ENCODE measurements at places on chromosomes 16 and 17.
A peak's percentile ranks its signal among the peaks of the same experiment; 100 is the strongest.

DNA sequence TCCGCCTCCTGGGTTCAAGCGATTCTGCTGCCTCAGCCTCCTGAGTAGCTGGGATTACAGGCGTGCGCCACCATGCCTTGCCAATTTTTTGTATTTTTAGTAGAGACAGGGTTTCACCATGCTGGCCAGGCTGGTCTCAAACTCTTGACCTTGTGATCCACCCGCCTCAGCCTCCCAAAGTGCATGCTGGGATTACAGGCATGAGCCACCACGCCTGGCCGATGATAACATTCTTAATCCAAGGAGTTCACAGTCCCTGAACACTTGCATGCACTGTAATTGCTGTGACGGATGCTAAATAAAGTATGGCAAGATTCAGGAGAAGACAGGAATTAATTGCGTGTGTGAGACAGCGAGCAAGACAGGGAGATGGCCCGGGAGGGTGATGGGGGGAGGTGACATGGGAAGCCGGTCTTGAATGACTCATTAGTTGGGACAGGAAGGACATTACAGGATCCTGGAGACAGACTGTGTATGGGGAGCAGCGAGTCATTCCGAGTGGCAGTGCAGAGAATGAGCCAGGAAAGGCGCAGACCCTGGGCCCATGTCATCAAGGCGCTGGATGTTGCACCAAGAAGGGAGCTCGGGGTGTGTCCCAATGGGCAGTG is 6.7 kb downstream of the ABCA3 start:
- peak; percentile 84 for DNase-seq

DNA sequence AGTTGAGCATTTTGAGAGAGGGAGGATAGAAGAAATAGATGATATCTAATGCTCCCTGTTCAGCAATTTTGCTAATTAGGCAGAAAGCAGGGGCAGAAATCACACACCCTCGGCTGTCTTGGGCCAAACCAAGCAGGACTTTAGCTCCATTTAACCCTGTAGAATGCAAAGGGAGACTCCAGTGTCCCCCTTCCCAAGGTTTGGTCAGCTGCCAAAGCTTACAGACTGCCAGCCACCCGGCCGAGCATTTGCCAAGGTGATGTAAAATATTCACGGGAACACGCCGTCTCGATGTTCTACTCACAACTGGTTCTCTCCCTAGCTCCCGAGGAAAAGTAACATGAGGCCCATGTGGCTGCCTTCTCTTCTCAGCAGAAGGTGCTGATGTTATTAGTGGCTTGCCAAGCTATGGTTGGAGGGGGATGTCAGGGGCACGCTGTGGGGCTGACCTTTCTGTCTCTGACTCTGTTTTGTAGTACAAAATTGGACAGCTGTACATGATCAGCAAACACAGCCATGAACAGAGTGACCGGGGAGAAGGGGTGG is 155.3 kb downstream of the PITPNC1 start:
- DNase-seq, result no peak

DNA sequence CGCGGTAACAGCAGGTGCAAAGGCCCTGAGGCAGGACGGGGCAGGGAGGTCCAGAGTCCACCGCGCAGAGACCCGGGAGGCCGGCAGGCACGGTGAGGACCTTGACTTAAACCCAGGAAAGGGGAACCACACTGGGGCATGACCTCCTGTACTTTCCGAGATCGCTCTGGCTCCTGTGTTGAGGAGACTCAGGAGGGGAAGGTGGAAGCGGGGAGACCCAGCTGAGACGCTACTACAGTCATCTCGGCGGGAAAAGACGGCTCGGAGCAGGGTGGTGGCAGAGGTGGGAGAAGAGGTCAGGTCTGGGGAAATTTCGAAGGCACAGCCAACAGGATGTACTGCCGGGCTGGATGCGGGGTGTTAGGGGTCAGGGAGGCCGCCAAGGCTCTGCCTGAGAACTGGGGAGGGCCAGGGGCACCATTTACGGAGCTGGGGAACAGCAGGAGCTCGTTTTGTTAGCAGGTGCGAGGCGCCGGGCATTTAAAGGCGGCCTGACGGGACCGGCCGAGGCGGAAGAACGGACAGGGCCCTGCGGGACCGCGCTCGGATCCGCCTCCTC is 22.3 kb downstream of the NPTX1 start:
- DNase-seq, result no peak

DNA sequence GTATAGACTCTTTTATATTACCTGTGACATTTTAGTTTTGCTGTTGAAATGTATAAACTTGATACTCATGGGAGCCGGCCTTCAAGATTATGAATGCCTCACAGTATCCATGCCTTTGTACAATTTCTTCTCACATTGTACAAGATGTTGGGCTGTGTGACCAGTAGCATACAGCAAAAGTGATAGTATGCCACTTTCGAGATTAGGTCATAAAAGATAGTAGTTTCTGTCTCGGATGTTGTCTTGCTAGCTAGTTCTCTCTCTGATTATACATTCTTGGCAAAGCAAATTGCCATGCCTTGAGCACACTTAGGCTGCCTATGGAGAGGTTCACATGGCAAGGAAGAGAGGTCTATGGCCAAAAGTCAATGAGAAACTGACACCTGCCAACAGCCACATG is 1309.8 kb upstream of the CDH8 start:
- DNase-seq, result no peak

GRCh38 chr17:79039886-79040285 is 15.9 kb downstream of the C1QTNF1 start:
- DNase-seq, result no peak

DNA sequence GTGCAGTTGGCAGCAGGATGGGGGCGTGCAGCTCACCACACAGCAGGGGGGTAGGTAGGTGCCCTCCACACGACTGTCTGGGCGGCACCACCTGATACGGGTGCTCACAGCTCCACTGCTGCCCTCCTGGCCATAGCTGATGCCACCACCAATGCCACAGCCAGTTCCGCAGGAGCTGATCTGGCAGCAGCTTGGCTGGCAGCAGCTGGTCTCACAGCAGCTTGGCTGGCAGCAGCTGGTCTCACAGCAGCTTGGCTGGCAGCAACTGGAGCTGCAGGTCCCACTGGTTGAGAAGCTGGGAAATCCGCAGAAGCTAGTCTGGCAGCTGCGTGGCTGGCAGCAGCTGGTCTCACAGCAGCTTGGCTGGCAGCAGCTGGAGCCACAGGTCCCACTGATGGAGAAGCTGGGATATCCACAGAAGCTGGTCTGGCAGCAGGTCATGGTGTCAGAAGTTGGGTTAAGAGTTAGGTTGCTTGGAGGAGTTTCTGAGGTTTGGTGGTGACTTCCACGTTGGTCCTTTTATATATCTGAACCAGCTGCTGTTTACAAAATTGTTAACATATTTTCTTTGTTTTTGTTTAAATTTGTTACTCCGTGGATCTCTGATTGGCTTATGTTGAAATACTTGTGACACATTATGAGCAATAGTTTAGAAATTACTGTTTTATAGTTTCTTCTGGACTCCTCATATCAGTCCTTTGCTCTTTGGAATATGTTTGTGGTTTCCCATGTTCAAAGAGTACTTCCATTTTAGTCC is at the start of gene KRTAP1-5:
Gene KRTAP1-5, minus strand, starts transcription at position 494 of the 757 bp plus-strand sequence. Its CDS starts 53 bp downstream, at position 441.
- DNase-seq, result peak; percentile 80

DNA sequence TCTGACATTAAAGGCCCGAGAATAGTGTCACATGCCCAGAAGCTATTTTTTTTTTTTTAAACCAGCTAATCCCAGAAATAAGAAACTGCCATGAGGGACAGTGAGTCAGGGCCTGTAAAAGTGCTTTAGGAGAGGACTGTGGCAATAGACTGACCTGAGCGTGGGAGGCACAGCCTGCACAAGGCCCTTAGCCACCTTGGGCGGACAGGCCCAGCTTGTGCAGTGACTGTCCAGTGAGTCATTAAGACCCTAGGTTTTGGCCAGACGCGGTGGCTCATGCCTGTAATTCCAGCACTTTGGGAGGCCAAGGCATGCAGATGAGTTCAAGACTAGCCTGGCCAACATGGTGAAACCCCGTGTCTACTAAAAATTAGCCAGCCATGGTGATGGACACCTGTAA is 343.0 kb upstream of the ZFHX3 start:
- peak; percentile 10 for DNase-seq

DNA sequence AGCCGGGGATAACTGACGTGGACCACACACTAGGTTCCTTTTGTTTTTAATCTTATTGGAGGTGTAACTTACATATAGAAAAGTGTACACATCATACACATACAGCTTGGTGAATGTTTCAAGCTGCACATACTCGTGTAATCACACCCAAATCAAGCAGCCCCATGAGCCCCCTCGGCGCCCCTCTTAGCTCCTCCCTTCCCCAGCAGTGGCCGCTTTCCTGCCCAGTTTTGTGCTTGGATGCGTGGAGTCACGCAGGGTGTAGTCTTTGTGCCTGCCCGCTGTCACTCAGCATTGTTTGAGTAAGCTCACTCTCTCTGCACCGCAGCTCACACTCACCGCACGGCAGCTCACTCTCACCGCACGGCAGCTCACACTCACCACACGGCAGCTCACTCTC is 151.7 kb upstream of the CHMP6 start:
- DNase-seq, result no peak

DNA sequence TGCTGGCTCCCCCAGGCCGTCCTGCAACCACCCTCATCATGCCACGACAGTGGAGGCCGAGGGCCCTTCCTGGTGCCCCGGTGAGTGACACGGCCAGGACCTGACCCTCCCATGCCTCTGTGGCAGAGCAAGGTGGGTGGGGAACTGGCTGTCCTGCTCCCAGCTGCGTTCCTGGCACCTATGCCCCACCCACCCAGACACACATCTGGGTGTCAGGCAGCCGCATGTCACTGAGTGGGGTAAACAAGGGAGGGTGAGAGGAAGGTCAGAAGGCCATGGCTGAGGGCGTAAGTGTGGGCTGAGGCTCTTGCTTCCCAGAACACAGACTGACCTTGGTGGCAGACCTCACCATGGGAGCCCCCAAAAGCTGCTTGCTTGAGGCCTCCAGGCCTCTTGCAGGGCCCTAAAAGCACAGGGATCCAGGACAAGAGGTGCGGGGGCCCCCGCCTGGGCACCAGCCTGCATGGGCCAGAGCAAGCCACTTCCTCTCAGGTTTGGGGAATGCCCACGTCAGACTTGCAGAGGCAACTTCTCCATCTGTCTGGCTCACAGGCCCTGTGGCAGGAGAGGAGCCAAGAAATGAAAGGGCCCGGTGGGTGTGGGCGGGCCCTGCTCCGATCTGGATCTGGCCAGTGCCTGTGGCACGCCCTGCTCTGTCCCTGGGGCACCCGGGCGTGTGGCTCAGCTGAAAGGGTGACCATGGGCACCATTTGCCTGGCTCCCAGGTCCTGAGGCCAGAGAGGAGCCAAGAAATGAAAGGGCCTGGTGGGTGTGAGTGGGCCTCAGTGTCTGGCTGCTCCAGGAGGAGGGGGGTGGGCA is 3.9 kb upstream of the CCDC57 start:
- peak; percentile 80 for DNase-seq

DNA sequence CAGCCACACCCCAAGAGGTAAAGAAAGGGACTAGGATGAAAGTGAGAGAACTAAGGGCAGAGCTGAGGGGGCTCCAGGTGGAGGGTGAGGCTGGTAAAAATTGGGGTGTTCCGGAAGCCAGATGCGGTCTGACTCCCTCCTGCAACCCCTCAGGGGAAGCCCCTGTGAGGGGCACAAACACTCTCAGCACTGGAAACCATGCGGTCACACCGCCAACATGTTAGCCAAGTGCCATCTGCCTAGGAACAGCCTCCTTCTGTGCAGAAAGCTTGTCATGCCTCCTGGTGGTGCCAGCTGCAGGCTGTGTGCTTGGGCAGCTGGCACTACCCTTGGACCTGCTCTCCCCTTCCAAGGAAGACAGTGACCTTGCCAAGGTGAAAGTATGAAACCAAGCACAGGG is 83.5 kb upstream of the RPL38 start:
- no peak for DNase-seq

DNA sequence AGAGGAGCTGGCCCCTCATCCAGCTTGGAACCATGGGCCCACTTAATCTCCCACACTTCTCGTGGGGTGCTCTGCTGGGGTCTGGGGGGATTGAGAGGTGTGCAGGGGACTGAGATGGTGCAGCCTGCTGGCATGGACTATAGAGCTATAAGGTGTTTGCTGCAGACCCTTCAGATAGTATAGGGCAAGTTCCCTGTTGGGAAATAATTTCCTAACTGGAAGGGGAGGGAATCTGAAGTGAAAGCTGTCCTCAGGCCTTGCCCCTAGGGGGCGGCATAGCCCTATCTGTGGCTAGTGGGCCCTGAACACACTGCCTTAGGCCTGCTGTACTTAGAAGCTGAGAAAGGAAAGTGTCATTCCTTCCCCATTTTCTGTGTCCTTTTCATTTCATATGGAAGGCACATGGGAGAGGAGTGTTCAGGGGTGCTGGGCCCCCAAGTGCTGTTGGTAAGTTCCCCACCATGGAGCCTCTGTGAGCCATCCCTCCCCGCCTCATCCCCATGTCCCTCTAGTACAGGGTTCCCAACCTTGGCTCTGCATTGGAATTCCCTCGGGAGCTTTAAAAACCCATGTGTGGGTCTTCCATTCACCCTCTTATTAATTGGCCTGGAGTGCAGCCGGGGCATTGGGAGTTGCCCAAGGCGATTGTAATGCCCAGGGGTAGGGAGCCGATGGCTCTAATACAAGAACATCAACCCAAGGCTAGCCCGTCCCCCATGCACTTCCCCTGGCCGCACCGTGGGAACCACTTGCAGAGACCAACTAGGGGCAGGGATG is 19.7 kb downstream of the GOSR2 start:
- peak; percentile 67 for DNase-seq

DNA sequence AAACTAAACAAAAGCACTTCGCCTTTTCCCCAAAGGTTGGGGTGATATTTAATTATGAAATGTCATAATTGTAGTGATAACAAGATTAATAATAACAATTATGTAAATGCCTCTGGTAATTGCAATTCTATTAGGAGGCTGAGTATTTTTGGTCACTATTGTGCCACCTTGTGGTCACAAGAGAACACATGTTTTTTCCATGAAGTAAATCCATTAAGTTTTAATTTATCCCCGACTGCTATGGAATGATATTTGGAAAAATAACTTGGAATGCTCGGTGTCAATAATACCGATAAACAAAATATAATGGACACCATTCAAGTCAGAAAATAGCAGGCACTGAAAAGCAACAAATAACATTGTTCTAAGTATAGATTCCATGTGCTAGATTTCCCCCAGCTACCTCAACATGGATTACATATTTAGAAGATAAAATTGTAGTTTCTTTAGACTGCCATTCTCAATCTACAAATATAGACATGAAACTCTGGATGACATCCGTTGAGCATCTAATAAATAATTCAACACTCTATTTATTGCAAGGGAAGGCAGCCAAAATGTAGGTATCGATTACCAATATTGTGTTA is 25.0 kb upstream of the KCNJ2 start:
- DNase-seq, result peak; percentile 39

DNA sequence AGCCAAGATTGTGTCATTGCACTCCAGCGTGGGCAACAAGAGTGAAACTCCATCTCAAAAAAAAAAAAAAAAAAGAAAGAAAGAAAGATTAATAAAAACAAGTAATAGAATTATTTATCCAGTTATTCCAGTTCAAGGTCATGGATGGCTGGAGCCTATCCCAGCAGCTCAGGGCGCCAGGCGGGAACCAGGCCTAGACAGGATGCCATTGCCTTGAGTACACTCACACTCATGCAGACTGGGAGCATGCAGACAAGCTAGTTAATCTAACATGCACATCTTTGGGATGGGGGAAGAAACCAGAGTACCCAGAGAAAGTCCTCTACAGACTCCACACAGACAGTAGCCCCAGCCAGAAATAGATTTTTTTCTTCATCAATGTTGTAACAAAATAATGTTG is 17.9 kb downstream of the PDP2 start:
- DNase-seq, result peak; percentile 45

GRCh38 chr17:8408371-8408770 is 10.7 kb upstream of the RNF222 start:
- DNase-seq, result no peak

GRCh38 chr16:75483222-75483621 is 12.0 kb downstream of the CHST6 start:
- no peak for DNase-seq

- DNase-seq, result no peak
Observed at GRCh38 chr17:83132251-83133081, 53.1 kb downstream of the METRNL start.
